Upper lobe of right lung (tissue), 1 donor: ENCODE measurements at places on chromosomes 4 and X. TPM values are rescaled to one million over a fixed set of nuclear protein-coding genes. Genes with fewer than 3 reads are reported as not detected.

DNA sequence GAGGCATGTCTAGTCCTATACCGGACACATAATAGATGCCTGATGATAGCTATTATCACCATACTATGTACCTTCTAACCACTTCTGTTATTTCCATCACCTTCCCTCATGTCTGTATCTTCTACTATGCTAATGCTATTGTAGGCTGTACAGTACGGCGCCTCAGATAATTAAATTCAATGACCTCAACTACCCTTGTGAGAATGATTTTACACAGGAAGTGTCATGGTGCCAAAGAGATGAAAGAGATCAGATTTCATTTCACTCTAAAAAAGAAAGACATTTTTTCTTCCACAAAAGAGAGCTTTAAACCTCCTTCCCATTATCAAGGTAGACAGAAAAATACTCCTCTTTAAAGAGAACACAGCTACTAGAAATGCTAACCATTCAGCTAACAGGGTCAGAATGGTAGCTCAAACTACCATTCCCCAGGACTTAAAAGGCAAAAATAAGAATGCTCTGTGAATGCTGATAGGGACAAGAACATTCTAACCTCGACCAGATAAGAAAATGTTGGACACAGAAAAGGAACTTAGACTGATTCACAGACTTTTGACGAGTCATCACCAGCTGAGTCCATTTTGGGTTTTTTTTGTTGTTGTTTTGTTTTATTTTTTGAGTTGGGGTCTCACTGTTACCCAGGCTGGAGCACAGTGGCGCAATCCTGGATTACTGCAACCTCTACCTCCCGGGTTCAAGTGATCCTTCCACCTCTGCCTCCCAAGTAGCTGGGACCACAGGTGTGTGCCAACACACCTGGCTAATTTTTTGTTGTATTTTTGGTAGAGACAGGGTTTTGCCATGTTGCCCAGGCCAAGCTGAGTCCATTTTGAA, 99.2 kb upstream of the RAPGEF2 start:
- DNase-seq: no peak
- no peak overlapping the region for H3K4me3 ChIP-seq
- no peaks in the 10 kb centered on the region for H3K27me3 ChIP-seq

- H3K27ac ChIP-seq: no peak overlapping the region
- no peaks in the 10 kb centered on the region for H3K36me3 ChIP-seq
- no peaks in the 10 kb centered on the region for H3K4me1 ChIP-seq
- H3K4me3 ChIP-seq: no peak overlapping the region
- no peaks in the 10 kb centered on the region for H3K27me3 ChIP-seq
- no peak for DNase-seq
Observed at GRCh38 chrX:122667667-122668066, 516.4 kb upstream of the GRIA3 start.

DNA sequence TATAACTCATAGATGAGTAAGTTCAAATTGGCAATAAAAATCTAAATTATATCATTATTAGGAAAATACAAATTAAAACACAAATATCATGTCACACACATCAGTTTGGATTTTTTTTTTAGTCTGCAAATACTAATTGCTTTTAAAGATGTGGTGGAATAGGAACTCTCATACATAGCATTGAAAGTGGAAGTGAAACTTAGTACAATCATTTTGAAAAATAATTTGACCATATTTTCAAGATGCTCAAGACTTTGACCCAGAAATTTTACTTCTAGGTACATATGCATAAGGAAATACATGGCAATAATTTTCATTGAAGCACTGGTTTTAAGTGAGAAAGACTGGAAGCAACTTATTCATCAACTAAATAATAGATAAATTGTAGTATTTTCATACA, 147.5 kb upstream of the SMIM31 start:
- no peaks in the 10 kb centered on the region for H3K27me3 ChIP-seq
- H3K27ac ChIP-seq: no peak overlapping the region
- H3K4me3 ChIP-seq: no peak overlapping the region
- no peak for DNase-seq
- no peaks in the 10 kb centered on the region for H3K4me1 ChIP-seq
- no peaks in the 10 kb centered on the region for H3K36me3 ChIP-seq

- no peaks in the 10 kb centered on the region for H3K36me3 ChIP-seq
- no peaks in the 10 kb centered on the region for H3K27me3 ChIP-seq
- no peak for DNase-seq
- no peak overlapping the region for H3K27ac ChIP-seq
- H3K4me3 ChIP-seq: no peak overlapping the region
Observed at GRCh38 chr4:77220828-77221613, 64.0 kb downstream of the CCNG2 start.

- no peak for DNase-seq
- H3K36me3 ChIP-seq: no peaks in the 10 kb centered on the region
- no peaks in the 10 kb centered on the region for H3K27me3 ChIP-seq
- no peak overlapping the region for H3K4me3 ChIP-seq
- H3K27ac ChIP-seq: no peak overlapping the region
Observed at GRCh38 chr4:89245459-89245858, 62.1 kb downstream of the GPRIN3 start.

- H3K36me3 ChIP-seq: no peaks in the 10 kb centered on the region
- no peak overlapping the region for H3K4me3 ChIP-seq
- no peak overlapping the region for H3K27ac ChIP-seq
Observed at GRCh38 chrX:135951291-135951690, 22.5 kb downstream of the MMGT1 start.

DNA sequence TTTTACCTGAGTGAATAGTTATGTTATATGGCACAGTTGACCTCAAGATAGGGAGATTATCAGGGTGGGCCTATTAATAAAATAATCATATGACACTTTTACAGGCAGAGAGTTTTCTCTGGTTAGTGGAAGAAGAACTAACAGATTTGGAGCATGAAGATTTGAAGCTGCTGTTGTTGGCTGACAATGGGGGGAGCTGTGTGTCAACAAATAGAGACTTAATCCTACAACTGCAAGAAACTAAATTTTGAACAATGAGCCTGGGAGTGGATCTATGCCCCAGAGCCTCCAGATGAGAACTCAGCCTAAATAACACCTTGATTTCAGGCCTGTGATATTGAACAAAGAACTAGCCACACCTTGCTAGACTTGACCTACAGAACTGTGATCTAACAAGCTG, 7.2 kb upstream of the CCSER1 start:
- H3K36me3 ChIP-seq: no peaks in the 10 kb centered on the region
- H3K27ac ChIP-seq: no peak overlapping the region
- H3K4me1 ChIP-seq: no peaks in the 10 kb centered on the region
- H3K4me3 ChIP-seq: no peak overlapping the region

GRCh38 chr4:101345271-101345595, 2.1 kb downstream of the PPP3CA start:
- H3K27ac ChIP-seq: peak overlapping the region; percentile 92
- no peaks in the 10 kb centered on the region for H3K27me3 ChIP-seq
- peak overlapping the region; percentile 73 for H3K4me3 ChIP-seq
- H3K4me1 ChIP-seq: peaks cover 17% of the 10 kb centered on the region
- no peak for DNase-seq
- no peaks in the 10 kb centered on the region for H3K36me3 ChIP-seq

- H3K27ac ChIP-seq: no peak overlapping the region
- H3K4me3 ChIP-seq: no peak overlapping the region
- H3K4me1 ChIP-seq: no peaks in the 10 kb centered on the region
- DNase-seq: no peak
- no peaks in the 10 kb centered on the region for H3K27me3 ChIP-seq
Observed at GRCh38 chr4:176238157-176238610, 30.8 kb downstream of the ASB5 start.

- no peaks in the 10 kb centered on the region for H3K27me3 ChIP-seq
- H3K27ac ChIP-seq: peak overlapping the region; percentile 25
- DNase-seq: no peak
- H3K4me1 ChIP-seq: peaks cover 7% of the 10 kb centered on the region
Observed at GRCh38 chr4:40721730-40722171, 28.0 kb upstream of the NSUN7 start.

DNA sequence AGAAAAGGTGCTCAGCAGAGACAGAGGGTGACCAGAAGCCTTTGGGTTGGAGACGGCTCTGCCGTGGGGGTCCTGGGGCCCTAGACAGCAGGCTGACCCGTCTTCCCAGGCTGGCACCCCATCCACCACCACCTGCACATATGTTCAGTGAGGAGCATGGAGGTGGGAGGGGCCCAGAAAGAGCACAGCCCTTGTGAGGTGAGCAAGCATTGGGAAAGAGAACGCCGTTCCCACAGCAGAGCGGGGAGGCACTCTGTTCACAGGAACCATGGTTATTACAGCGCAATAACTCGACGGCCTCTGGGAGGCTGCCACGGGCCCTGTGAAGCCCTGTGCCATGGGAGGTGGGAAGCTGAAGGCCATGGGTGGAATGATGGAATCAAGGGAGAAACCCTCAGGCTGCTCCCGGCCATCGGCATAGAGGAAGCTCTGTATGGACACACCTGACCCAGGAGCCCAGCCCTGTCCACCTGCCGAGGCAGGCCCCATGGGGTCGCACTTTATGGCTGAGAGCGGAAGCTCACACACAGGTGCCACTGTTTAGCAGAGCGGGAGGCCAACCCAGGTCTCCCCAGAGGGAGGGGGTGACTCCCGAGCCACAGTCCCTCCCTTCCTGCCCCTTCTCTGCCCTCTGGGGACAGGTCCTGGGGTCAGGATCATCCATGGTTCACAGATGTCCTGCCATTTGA, 93.5 kb upstream of the AFAP1 start:
- H3K36me3 ChIP-seq: no peaks in the 10 kb centered on the region
- H3K4me3 ChIP-seq: no peak overlapping the region
- no peak overlapping the region for H3K27ac ChIP-seq
- no peaks in the 10 kb centered on the region for H3K4me1 ChIP-seq
- no peaks in the 10 kb centered on the region for H3K27me3 ChIP-seq
- no peak for DNase-seq

- no peak for DNase-seq
- no peaks in the 10 kb centered on the region for H3K4me1 ChIP-seq
- H3K36me3 ChIP-seq: no peaks in the 10 kb centered on the region
- H3K27ac ChIP-seq: no peak overlapping the region
- H3K27me3 ChIP-seq: no peaks in the 10 kb centered on the region
Observed at GRCh38 chrX:130378024-130378669, 7.3 kb downstream of the GPR119 start.

DNA sequence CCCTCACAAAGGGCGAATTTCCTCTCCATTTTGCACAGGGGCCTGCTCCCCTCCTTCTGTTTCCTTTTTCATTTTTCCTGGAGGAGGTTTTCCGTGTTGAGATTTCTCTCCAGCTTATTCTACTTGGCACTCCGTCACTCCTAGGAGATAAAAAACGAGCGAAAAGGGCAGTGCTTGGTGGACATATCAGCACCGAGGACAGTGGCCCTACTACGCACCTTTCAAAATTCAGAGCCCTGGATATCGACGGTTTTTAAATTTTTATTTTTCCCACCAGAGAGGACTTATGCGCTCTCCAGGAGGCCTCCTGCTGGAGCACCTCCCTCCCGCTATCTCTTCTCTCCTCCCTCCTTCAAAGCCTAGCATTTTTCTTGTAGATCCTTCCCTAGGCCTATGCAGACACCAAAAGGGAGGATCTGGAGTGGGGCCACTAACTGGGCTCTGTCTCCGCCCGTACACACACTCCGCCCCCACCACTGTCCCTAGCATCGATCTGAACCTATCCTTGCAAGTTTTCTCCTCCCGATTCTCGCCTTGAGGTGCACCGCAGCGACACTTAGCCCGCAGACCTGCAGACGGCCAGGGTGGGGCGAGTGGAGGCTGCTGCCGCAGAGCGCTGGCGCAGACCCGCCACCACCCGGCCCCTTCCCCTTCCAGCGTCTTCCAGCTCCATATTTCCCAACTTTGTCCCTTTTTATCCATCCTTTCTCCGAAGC, 8.5 kb upstream of the TCEAL9 start:
- no peak overlapping the region for H3K27ac ChIP-seq
- no peaks in the 10 kb centered on the region for H3K36me3 ChIP-seq
- no peaks in the 10 kb centered on the region for H3K27me3 ChIP-seq
- no peak overlapping the region for H3K4me3 ChIP-seq
- no peak for DNase-seq

- H3K4me1 ChIP-seq: no peaks in the 10 kb centered on the region
- no peak overlapping the region for H3K4me3 ChIP-seq
- H3K27ac ChIP-seq: no peak overlapping the region
- no peaks in the 10 kb centered on the region for H3K27me3 ChIP-seq
Observed at GRCh38 chrX:48025561-48025960, 18.8 kb downstream of the SPACA5 start.

- H3K27ac ChIP-seq: peak overlapping the region; percentile 88
- peaks cover 35% of the 10 kb centered on the region for H3K4me1 ChIP-seq
- DNase-seq: no peak
- H3K27me3 ChIP-seq: no peaks in the 10 kb centered on the region
Observed at GRCh38 chr4:10005632-10006031, 15.7 kb downstream of the SLC2A9 start.

DNA sequence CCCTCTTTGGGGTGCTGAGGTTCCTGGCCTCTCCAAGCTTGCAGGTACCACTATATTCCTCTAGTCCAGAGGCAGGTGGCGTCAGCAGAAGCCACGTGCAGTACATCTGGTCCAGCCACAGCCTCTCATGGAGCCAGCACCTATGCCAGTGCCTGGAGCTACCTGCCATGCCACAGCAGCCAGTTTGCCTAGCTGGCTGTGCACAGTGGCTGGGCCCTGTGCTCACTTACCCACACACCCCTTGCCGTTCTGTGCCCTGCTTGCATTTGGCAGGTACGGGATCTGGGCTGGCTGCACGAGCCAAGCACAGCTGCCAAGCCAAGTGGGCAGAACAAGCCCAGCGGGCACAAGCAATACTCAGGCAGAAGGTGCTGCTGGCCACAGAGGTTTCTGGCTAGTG, 601.1 kb downstream of the EPHA5 start:
- no peak overlapping the region for H3K27ac ChIP-seq
- H3K4me1 ChIP-seq: no peaks in the 10 kb centered on the region
- H3K27me3 ChIP-seq: no peaks in the 10 kb centered on the region
- H3K4me3 ChIP-seq: no peak overlapping the region
- DNase-seq: no peak
- H3K36me3 ChIP-seq: no peaks in the 10 kb centered on the region

DNA sequence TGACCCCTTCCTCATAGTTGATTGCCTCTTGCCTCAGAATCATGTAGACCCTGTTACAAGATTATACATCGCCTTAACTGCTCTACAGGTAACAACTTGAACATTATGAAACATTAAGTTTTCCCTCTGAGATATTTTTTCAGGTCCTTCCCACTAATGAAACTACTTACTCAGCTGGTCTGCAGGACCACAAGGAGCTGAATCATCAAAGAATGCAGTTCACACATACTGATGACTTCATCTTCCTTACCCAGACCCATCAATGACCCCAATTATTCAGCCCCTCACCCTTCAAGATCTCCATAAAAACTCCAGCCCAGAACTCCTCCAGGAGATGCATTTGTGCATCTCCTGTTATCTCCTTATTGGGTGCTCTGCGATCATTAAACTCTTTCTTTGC, 720.9 kb downstream of the RAPGEF2 start:
- H3K4me3 ChIP-seq: no peak overlapping the region
- H3K27ac ChIP-seq: no peak overlapping the region
- H3K36me3 ChIP-seq: no peaks in the 10 kb centered on the region
- no peaks in the 10 kb centered on the region for H3K4me1 ChIP-seq
- no peaks in the 10 kb centered on the region for H3K27me3 ChIP-seq
- no peak for DNase-seq

The CYLC1 gene
- not detected for total RNA-seq

The GNRHR gene
- not detected for total RNA-seq

The CORIN gene
- total RNA-seq: 3.7 TPM

The CENPVL2 gene
- total RNA-seq: not detected

The LDB2 gene
- total RNA-seq: 139 TPM

The NRK gene
- 1.3 TPM for total RNA-seq
